ENCODE measurements at places on chromosomes 13 and 19.
A peak's percentile ranks its signal among the peaks of the same experiment; 100 is the strongest.

DNA sequence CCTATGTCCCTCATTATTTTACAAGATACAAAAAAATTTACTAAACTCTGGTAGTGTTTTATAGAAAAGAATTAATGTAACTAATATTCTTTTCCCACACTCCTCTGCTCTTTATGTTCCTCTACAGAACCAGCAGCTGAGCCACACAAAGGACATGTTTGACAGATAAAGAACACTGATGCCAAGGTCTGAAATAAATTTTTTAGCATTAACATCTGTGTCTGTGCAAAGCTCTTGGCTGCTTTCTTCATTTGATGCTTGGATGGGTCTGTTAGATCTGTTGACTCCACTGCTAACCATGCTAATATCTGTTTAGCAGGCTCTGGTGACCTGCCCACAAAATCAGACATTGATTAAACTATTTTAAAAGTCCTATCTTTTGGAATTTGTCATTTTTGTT lies 2363.8 kb downstream of the PCDH9 start:
- no peak for DNase-seq

- DNase-seq: no peak
These were observed 575.2 kb downstream of the MYO16 start for GRCh38 chr13:109204657-109205056.

DNA sequence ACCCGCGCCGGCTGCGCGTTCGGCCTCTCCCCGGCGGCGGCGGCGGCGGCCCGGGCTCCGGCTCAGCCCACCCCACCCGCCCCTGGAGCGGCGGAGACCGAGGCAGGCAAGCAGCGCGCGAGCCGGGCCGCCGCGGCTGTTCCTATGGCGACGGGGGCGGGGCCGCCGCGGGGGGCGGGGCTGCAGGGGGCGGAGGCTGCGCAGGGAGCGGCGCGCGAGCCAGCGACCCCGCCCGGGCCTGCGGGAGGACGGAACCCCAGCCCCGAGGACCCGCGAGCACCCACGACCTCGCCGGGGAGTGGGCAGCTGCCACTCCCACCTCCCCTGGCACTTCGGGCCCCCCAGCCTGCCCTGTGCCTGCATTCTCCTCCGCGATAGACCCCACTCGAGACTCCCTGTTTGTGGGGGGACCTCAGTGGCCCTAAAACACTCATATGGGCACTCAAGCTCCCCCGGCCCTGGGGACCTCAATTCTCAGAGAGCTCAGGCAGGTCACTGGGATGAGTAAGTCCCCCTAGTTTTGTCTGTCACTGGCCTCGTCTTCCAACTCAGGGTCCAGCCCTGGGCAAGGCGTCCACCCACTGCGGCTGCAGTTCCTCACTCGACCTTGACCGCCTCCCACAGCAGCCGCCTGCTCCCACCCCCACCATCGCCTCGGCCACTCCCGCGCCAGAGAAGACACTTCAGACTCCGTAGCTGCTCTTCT lies at the start of gene CTXN1:
Gene CTXN1, minus strand, starts transcription at position 115 of the 706 bp plus-strand sequence. CDS start 597 bp downstream, outside the sequence.
- peak; percentile 29 for DNase-seq

DNA sequence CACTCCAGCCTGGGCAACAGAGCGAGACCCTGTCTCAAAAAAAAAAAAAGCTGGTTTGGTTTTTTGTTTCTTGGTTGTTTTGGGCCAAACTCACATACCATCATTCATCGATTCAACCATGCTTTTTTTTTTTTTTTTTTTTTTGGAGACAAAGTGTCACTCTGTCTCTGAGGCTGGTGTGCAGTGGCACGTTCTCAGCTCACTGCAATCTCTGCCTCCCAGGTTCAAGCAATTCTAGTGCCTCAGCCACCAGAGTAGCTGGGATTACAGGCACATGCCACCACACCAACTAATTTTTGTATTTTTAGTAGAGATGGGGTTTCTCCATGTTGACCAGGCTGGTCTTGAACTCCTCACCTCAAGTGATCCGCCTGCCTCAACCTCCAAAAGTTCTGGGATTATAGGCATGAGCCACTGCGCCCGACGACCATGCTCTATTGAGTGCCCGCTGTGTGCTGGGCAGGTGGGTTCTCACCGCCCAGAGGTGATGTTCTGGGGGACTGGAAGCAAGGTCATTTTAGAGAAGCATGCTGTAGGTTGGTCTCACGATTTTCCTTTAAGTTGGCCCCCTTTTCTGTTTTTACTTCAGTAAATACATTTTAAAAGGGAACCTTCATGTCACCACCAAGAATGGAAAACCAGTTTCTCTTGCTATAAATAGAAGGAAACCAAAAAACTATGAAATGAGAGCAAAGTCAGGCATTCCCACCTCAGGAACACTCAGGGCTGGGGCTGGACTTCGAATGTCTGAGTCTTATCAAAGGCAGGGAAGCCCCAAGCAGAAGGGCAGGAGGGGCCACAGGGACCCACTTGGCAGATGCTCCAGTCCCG lies 8.3 kb upstream of the JUND start:
- DNase-seq: no peak

GRCh38 chr13:82947683-82948082 lies 934.6 kb downstream of the SLITRK1 start:
- no peak for DNase-seq

- DNase-seq: no peak
These were observed 97.7 kb downstream of the ANKRD10 start for GRCh38 chr13:110817143-110817542.

GRCh38 chr19:37691881-37692504 lies 27.6 kb downstream of the ZNF607 start:
- no peak for DNase-seq

DNA sequence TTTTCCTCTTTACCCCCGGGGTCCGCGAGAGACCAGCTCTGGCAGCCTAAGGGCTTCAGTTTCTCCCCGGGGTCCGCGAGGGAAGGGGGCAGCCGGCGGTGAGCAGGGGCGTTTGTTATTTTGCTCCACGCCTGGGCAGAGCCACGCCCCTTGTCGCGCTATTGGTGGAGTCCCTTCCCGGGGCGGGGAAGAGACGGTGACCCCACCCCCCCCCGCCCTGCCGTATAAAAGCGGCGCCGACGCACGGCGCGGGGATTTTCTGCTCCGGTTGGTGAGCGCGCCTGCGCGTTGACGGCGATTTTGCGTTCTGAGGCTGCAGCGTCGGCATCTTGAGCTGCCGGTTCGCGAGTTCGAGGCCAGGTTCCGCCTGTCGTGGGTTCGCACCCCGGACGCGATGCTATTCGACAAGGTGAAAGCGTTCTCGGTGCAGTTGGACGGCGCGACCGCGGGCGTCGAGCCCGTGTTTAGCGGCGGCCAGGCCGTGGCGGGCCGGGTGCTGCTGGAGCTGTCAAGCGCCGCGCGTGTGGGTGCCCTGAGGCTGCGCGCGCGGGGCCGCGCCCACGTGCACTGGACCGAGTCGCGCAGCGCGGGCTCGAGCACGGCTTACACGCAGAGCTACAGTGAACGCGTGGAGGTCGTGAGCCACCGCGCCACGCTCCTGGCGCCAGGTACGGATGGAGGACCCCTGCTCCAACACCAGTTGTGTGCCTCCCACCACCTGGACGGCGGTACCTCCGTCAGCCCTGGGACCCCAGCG lies at the start of gene ARRDC2:
Gene ARRDC2, plus strand, starts transcription at position 254 of the 757 bp plus-strand sequence. Its CDS starts 141 bp downstream, at position 395.
- no peak for DNase-seq

DNA sequence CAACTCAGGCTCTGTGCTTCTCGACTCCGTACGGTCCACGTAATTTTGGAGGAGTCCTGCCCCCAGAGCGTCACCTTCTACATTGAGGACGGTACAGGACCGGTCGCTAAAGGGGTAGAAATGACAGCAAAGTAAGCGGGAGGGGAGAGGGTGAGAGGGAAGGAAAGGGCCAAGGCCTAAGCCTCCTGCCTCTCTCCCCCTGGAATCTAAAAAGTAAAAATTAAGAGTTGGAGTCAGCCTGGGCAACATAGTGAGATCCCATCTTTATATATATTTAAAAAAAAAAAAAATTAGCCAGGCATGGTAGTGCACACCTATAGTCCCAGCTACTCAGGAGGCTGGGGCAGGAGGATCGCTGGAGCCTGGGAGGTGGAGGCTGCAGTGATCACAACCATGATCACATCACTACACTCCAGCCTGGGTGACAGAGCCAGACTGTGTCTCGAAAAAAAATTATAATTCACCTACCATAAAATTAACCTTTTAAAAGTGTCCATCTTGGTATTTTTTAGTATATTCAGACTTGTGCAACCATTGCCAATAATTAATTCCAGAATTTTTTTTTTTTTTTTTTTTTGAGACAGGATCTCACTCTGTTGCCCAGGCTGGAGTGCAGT lies 12.6 kb downstream of the SLC1A5 start:
- no peak for DNase-seq

GRCh38 chr19:54164369-54165068 lies 5.0 kb upstream of the LENG1 start:
- DNase-seq: no peak

GRCh38 chr13:76687467-76687866 lies 198.7 kb downstream of the KCTD12 start:
- no peak for DNase-seq

- DNase-seq: no peak
These were observed 6.9 kb downstream of the PSG1 start for GRCh38 chr19:42872608-42873007.

DNA sequence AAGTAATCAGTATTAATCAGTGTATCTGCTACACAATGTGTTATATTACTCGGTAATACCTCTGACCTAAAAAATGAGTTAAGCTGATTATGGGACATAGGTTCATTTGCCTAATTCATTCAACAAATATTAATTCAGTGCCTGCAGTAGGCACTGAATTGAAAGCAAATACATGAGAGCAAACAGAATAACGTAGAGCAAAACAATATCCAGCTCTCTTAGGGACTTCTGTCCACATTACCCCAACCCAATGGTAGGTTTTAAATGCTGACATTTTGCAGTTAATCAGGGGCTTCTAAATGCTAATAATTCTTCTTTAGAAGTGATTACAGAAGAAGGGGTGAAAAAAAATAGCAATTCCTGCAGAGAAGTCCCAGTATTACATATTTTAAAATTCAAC lies 4.9 kb downstream of the RCBTB2 start:
- DNase-seq: no peak

GRCh38 chr19:1133471-1133929 lies 29.7 kb downstream of the GPX4 start:
- DNase-seq: peak; percentile 74

GRCh38 chr13:46736541-46737310 lies 60.2 kb downstream of the ESD start:
- peak; percentile 60 for DNase-seq

DNA sequence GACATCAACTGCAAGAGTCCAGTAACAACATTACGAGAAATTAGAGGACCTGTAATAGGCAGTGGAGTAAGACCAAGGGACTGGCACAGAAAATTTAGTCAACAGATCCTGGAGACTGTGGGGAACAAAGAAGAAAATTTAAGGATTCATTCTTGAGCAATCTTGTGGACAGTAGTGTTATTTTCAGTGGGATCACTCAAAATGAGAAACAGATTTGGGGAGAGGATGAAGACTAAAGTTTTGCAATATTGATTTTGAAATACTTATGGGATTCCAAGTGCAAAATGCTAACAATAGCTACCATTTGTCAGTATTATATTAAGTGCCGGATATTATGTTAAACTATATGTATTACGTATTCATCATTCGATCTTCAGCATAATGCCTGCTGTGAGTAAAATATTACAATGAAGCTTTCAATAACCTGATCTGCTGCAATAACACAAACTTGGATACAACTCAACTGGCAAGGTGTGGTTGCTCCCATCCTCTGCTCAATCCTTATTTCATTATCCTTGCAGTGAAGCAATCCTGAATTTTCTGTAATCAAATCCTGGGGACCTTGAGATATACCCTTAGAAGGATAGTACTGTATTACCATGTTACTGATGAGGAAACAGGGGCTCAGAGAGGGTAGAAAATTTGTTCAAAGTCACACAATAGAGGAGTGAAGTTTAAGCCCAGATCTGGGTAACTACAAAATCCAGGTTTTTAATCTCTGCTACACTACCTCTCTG lies 84.2 kb downstream of the SACS start:
- DNase-seq: no peak

- DNase-seq: no peak
These were observed 2.2 kb downstream of the ZNF175 start for GRCh38 chr19:51573331-51573730.

- peak; percentile 55 for DNase-seq
These were observed 87.6 kb upstream of the SLC15A1 start for GRCh38 chr13:98839856-98840769.

- DNase-seq: peak; percentile 93
These were observed 6.0 kb downstream of the AP1M2 start for GRCh38 chr19:10580979-10581631.

- DNase-seq: no peak
These were observed 1832.8 kb upstream of the MIR17HG start for GRCh38 chr13:89514534-89515312.

DNA sequence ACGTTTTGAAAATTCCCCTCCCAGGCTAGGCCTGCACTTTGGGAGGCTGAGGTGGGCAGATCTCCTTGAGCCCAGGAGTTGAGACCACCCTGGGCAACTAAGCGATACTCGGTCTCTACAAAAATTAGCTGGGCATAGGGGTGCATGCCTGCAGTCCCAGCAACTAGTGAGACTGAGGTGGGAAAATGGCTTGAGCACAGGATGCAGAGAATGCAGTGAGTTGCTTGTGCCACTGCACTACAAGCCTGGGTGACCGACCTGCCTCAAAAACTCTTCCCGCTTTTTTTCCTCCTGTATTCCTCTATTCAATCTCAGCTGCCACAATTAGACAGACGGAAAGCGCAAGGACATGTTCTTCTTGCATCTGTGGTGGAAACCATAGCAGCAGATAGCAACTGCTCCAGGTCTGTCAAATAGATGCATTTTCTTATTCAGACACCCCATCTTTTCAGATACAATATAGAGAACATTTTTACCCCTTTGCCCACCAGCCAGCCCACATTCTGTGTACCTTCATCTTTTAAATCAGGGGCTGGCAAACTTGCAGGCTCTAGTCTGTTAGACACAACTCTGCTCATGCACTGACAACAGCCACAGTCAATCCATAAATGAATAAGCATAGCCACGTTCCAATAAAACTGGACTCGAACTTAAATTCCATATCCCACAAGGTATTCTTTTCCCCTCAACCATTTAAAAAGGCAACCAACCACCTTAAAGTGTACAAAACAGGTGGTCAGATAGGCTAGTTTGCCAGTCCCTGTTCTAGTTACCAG lies 4.8 kb downstream of the TPT1 start:
- no peak for DNase-seq

GRCh38 chr13:64709079-64709478 lies 2521.1 kb downstream of the PCDH9 start:
- no peak for DNase-seq

- no peak for DNase-seq
These were observed at the start of gene MEDAG for GRCh38 chr13:30905932-30906383. TSS of gene MEDAG (plus strand) at chr13:30906271. CDS start at chr13:30906516, 245 bp downstream.

- DNase-seq: peak; percentile 50
These were observed 86.1 kb downstream of the EDNRB start for GRCh38 chr13:77832339-77833100.

GRCh38 chr13:40269086-40269485 lies 397.4 kb downstream of the FOXO1 start:
- DNase-seq: no peak

DNA sequence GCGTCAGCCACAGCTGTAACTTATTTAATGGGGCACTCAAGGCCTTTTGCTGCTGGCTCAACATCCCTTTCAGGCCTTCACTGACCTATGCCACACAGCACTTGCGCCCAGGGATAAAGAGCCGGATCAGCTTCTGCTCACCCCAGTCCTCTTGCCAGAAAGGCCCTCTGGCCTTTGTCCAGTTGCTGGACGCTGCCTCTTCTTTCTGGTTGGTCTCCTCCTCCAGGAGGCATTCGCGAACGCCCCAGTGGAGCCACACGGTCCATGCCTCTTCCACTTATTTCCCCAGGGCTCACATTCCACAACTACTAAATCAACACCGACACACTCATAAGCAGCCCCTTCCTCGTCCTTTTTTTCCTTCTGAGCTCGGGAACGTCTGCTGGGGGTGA lies 3.7 kb upstream of the ZNF329 start:
- DNase-seq: no peak

GRCh38 chr13:71338070-71338469 lies 528.9 kb downstream of the DACH1 start:
- DNase-seq: no peak

Data from KBM-7 (cell line).